ENCODE measurements at places on chromosomes 11 and 22.

GRCh38 chr11:5684646-5685362 is at the start of gene TRIM5:
Gene TRIM5 (minus strand): TSS chr11:5685074. CDS start chr11:5680177, 4,897 bp downstream.
- DNase-seq: no peak

DNA sequence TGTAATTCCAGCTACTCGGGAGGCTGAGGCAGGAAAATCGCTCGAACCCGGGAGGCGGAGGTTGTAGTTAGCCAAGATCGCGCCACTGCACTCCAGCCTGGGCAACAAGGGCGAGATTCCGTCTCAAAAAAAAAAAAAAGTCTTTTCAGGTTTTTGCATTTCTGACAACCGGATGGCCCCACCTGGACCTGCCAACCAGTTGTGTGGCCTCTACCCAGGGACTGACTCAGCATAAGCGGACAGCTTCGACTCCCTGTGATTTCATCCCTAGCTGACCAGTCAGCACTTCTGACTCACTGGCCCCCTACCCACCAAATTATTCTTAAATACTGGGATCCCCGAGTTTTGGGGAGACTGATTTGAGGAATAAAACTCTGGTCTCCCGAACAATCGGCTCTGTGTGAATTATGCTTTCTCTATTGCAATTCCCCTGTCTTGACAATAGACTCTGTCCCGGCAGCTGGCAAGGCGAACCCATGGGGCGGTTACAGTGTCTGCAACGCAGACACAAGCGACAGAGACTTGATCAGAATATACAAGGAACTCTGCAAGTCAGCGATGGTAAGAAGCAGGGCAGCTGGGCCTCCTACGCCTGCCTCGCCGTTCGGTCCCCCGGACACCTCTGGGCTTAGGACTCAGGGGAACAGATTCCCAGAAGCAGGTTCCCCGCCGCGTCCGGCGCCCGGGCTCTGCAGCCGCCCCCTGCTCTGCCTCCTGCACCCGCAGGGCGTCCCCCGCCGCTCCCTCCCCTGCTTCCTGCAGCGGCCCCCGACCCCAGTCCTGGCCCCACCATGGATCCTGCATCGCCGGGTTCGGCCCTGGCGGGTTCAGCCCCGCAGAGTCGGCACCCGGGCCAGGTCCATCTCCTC is 741 bp upstream of the TALDO1 start:
- DNase-seq: peak; percentile 82

GRCh38 chr11:133040289-133040900 is 491.9 kb downstream of the OPCML start:
- no peak for DNase-seq

GRCh38 chr11:64544616-64545296 is 46.3 kb upstream of the SLC22A12 start:
- DNase-seq: peak; percentile 44

GRCh38 chr11:61999141-61999975 is 31.9 kb upstream of the FTH1 start:
- DNase-seq: no peak

GRCh38 chr11:62974848-62975522 is 9.8 kb downstream of the SLC22A6 start:
- DNase-seq: peak; percentile 87

- DNase-seq: peak; percentile 39
Observed at GRCh38 chr11:57649826-57650738, at the start of gene YPEL4. Gene YPEL4 (minus strand): TSS chr11:57649912. CDS start chr11:57647107, 2,805 bp downstream.

DNA sequence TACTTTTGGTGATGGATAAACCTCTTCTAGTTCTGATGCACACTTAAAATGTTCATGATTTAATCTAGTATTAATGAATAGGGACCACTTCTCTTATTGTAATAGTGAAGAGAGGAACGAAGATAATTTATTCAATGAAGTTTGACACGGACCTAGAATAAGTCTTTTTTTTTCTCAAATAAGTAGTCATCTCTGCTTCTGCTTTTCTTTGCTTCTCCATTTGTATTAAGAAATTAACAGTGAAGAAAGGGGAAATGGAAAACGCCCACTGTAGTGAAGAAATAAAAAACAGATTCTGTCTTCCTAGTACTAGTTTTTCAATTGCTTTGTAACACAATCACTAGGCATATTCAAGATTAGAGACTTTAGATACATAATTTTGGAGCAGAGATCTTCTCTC is 73.0 kb downstream of the CD44 start:
- no peak for DNase-seq

DNA sequence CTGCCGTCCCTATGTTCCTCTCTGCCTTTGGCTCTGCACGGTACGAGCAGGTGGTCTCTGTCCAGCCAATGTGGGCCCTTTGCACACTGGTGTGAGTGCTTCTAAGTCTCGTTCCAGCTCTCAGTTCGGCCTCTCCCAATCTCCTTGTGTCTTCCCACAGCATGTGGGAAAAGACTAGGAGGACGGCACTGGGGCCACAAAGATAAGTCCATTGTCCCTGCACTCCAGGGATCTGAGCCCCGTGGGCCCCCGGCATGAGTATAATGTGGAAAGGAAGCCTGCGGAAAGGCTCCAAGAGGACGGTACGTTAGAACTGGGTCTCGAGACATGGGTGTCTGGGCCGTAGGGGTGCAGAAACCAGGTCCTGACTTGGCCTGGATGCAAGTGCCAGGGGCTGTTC is 16.4 kb downstream of the MYEOV start:
- DNase-seq: no peak

- no peak for DNase-seq
Observed at GRCh38 chr11:63775191-63775590, 6.6 kb upstream of the ZFTA start.

- no peak for DNase-seq
Observed at GRCh38 chr11:27297616-27298015, 65.4 kb downstream of the CCDC34 start.

DNA sequence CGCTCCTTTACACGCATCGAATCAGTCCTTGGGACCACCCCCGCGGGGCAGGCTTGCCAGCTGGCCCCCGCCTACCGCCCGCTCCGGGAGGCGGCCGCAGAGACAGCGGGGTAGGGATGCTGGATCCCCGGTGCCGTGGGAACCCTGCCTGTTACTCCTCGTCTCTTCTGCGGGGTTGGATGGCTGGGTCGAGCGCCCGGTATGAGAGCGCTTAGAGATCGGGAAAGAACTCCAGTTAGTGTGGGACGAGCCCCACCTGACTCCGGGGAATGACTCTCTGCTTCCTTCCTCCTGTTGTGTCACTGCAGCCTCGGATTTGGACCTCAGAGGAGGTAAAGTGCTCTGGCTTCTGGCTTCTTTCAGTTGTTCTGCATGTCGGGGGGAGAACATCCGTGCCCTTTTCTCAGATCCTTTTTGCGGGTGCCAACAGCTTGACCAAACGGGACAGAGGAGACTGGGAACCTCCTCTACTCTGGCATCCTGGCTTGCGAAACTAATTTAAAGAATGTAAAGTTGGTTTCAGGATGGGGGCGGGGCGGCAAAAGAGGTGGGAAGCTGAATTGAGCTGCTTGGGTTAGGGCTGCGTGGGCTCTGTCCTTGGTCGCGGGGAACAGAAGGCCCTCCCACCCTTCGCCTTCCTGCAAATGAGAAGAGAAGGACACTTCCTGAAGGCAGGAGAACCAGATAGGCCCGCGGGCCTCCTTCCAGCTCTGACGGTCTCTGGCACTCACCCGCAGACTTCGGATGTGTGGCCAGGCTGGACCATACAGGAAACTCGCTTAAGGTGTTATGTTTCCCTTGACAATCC is 938 bp downstream of the LAYN start:
- DNase-seq: peak; percentile 60

- no peak for DNase-seq
Observed at GRCh38 chr11:3153291-3153861, 11.7 kb downstream of the OSBPL5 start.

DNA sequence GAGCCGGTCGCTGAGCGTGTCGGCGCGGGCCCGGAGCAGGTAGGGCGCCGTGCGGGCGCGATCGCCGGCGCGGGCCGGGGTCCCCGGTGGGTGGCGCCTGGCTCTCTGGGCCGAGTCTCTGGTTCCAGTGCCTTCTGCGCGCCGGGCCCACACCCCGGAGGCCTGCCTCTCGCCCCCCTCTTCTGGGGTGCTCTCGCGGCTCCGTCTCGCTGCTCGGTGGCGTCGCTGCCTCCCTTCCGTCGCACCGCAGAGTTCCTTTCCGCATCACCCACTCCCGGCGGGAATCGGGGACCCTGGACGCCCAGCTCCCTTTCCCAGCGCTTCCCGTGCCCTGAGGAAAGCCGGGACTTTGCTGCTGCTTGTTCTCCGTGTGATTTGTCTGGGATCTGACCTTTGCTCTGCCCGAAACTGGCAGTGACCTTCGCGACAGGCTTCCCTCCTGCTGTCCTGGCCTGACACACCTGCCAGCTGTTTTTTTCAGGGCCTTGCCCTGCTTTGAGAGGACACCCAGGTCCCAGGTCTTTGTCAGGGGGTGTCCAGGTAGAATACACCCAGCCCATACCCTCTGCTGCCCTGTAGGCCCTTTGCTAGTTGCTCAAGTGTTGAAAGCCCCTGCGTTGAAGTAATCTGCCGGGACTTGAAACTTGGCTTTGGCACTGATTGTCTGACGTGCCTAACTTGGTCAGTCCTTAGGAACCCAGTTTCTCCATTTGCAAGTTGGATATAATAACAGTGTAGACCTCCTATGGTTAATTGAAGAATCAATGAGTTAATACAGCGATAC is 711 bp downstream of the FDX1 start:
- DNase-seq: peak; percentile 75

DNA sequence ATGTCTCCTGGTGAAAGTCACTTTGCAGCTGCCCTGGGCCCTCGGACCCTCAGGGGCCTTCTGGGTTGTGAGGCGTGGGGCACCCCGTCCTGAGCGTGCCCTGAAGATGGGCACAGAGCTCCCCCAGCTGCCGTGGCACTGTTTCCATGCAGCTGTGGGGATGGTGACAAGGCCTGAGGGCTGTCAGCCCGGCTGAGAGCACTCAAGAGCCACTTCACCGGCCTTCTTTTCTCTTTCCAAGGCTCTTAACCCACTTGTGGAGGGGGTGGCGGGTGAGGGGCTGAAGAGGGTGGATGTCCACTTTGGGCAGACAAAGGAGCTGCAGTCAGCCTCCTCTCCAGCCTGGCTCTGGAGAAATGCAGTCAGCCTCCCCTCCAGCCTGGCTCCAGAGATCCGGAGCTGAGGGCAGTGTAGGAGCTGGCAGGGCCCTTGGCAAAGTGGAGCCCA is 239.5 kb downstream of the ST3GAL4 start:
- no peak for DNase-seq

GRCh38 chr11:5021996-5022395 is 24.3 kb upstream of the OR52J3 start:
- no peak for DNase-seq

GRCh38 chr11:33347490-33348125 is 90.4 kb downstream of the HIPK3 start:
- no peak for DNase-seq
